Hippocampal formation (tissue), 2 donors: ENCODE measurements at places on chromosomes 6 and 20.

- DNase-seq: no peak
Measured at GRCh38 chr6:53805725-53806124, 10.9 kb downstream of the LRRC1 start.

GRCh38 chr6:46575530-46575929 is 77.1 kb downstream of the CYP39A1 start:
- no peak for DNase-seq

DNA sequence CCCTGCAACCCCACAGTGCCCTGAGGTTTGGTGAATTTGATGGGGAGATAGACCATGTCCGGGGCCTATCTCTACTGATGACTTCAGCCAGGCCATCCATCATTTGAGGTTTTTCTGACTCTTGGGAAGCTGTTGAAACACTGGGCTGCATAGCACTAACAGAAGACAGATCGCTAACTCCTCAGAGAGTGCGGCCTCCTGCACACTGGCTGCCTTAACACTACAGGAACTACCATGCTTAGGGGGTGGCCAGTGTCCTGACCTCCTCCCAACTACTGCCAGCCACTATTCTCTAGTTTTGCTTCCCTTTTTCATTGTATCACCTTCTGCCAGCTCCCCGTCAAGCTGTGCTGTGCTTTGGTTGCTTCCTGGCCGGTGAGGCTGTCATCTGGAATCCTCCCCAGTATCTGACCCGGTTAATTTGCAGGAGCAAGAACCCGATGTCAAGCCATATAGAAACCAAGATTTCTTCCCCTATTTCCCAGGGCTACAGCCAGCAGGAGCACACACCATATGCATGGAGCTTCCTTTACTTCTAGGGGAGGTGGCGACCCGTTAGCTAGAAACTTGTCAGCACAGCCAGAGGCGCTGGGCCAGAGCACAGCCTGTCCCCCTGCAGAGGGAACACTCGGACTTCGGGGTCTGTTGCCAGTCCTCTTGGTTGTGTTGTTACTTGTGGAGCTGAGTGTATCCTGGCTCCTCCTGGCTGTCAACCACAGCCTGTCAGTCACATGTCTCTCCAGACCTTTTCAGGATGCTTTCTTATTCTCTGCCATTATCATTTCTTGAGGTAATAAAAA is 57.3 kb upstream of the TRAF3IP2 start:
- no peak for DNase-seq

GRCh38 chr6:143363299-143363698 is 87.2 kb downstream of the ADAT2 start:
- DNase-seq: no peak

- DNase-seq: no peak
Measured at GRCh38 chr6:4162370-4162769, 27.0 kb upstream of the ECI2 start.

DNA sequence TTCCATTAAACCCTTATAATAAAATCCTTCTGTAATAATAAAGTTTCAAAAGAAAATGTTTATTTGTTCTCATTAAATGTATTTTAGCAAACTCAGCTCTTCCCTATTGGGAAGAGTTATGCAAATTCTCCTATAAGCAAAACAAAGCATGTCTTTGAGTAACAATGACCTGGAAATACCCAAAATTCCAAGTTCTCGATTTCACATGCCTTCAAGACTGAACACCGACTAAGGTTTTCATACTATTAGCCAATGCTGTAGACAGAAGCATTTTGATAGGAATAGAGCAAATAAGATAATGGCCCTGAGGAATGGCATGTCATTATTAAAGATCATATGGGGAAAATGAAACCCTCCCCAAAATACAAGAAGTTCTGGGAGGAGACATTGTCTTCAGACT is 3.8 kb downstream of the IL17A start:
- DNase-seq: no peak

GRCh38 chr20:58692579-58693225 is at the start of gene NPEPL1:
TSS of gene NPEPL1 (plus strand) at chr20:58692800. CDS start at chr20:58692901, 101 bp downstream.
- peak; percentile 20 for DNase-seq

DNA sequence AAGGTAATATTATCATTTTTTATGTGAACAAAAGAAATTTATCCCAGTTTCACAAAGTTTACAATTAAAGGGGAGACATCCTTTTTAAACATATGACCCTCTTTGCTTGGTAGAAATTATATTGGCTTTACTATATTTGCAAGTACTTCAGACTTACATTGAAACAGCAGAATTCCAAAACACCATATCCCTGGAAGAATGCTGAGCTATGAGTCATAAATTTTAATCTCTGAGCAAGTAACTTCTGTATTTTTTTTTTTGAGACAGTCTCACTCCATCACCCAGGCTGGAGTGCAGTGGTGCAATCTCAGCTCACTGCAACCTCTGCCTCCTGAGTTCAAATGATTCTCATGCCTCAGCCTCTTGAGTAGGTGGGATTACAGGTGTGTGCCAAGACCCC is 240.4 kb downstream of the TBC1D32 start:
- DNase-seq: no peak

GRCh38 chr6:52109171-52109571 is 21.8 kb upstream of the PKHD1 start:
- no peak for DNase-seq

- no peak for DNase-seq
Measured at GRCh38 chr6:11804701-11805100, 26.1 kb upstream of the ADTRP start.

DNA sequence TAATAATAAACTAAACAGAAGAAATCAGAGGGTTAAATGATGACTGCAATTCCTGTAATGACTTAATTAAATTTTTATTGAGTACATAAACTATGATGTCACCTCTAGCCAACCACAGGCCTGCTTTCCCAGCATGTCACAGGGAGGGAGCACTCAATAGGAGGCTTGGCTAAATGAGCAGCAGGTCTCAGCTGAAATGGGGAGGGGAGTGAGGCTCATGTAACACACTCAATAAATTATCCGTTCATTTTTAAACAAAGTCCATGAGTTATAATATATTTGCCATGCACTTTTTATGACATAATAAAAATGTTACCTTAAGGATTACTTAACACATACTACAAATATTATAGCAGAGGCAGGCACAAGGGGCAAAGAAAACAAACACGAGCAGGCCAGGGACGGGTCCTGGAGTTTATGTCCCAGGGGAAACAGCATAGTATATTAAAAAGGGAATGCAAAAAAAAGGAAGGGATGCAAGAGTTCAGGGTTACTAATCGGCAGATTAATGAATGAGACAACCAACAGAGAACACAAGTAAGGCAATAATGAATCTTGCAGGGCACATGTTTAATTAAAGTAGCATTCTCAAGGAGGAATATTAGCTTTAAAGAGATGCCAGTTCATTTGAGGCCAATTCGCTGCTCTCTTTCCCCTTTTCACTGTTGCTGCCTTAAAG is 27.1 kb upstream of the FAM83C start:
- no peak for DNase-seq

GRCh38 chr20:6835609-6836008 is 68.1 kb downstream of the BMP2 start:
- DNase-seq: no peak
